ENCODE measurements at places on chromosomes 2 and 18.

GRCh38 chr2:8413589-8414135 lies 268.2 kb upstream of the ID2 start:
- no peak for DNase-seq

DNA sequence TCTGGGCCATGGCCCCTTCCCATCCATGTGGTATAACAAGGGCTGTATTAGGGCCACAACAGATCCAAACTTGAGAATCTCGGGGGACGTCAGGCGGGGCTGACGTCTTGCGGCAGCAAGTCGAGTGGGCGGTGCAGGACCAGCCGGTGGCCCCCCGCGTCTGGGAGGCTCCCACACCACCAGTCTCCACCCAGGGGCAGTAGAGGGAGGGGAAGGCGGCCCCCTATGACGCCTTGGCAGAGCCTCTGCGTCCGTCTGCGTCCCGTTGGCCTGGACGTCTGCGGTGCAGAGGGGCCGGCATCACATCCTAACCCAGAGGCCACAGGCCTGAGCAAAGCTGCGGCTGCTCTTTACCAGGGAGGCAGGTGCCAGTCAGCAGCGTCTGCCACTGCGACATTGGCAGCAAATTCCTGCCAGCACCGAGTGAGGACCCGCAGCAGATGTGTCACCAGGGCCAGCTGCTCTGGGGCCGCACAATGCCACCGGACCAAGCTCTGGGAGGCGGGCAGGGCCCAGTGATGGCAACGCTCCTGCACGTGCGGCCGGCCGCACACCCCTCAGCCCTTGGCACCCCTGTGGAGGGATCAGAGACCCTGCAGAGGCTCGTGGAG lies 73.8 kb downstream of the KCNG2 start:
- DNase-seq, result no peak

DNA sequence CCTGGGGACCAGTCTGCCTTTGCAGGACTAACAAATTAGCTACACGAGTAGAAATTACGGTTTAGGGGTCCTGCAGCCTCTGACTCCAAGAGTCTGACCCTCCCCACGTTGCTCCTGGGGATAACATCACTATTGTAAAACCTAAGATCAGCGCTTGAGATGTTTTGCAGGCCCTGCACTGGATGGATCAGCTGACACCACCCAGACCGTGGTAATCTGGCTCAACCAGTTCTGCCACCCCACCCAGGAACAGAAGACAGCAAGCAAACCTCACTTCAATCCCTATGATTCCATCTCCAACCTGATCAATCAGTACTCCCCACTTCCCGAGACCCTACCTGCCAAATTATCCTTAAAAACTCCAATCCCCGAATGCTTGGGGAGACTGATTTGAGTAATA lies 31.7 kb downstream of the NGEF start:
- no peak for DNase-seq

DNA sequence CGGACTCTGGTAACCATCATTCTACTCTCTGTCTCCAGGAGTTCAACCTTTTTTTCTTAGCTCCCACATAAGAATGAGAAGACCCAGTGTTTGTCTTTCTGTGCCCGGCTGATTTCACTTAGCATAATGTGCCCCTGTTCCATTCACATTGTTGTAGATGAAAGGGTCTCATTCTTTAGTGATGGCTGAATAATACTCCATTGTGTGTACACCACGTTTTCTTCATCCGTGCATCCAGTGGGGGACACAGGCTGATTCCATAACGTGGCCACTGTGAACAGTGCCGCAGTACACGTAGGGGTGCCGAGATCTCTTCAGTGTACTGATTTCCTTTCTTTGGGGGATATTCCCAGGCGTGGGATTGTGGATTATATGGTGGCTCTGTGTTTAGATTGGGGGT lies 72.3 kb upstream of the NFATC1 start:
- DNase-seq, result no peak

DNA sequence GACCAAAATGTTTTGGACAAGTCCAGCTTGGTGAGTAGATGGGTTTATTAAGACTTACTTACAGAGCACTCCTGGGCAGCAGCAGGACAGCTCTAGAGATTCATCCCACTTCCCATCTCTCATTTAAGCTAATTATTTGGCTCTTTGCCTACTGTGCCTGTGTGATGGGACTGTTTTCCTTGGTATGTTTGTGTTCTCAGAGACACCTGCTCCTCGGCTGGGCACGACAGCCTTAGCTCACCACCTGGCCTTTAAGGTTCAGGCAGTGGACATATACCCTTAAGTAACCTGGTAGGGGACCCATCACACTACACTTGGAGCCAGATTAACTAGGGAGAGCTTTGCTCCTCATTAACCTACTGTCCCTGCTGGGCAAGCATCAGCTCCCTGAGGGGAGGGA lies 41.7 kb upstream of the EFEMP1 start:
- DNase-seq, result no peak

GRCh38 chr2:225488743-225489142 lies 89.2 kb downstream of the NYAP2 start:
- no peak for DNase-seq

All from cerebellar nuclear complex (tissue), 1 donor.